HL-60 (cell line): ENCODE measurements at places on chromosomes 7 and 10.
A peak's percentile ranks its signal among the peaks of the same experiment; 100 is the strongest.

GRCh38 chr7:39950473-39951225 is 593 bp downstream of the CDK13 start:
- peak; percentile 28 for DNase-seq

DNA sequence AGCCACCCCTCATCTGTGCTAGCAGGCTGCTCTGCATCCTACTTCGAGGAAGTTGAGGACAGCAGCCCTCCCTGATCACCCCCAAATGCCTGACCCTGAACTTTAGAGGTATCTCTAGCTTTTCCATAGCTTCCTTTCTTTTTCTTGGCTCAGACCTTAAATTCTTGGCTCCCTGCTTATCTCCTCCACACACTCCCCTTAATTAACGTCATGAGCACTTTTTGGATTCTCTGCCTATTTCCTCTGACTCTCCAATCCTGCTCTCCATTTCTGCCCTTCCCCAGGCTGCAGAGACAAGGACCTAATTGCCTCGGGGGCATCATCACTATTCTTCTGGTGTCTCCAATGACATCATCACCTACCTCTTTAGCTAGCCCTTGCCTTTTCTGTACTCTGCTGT is 40.8 kb upstream of the SEC61G start:
- DNase-seq = no peak

DNA sequence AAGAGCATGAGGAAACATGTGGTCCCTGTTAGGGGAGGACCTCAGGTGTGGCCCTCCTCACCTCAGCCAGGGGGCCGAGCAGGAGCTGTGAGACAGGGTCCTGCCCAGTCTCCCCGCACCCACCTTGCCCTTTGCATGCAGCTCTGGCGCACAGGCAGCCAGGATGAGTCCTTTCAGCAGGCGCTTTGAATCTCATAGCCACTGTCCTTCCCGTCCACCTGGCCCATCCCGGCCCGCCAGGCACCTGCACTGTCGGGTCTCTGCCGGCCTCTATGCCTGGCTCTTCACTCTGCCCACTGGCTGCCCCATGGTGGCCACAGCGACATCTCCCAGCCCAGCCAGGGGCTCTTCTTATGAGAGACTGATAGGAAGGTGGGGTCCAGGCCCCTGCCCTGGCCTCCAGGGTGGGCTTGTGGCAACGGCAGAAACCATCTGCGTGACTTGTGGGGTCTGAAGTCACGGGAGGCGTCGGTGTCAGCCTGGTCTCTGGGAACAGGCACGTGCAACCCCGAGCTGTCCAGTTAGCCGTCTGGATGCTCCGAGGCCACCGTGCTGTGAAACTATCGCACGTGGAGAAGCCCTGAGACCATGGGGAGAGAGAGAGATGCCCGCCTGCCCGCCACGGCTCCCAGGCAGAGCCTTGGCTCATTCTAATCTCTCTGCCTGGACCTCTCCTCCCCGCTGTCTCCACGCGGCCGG is 37.4 kb downstream of the FOXL3 start:
- DNase-seq = no peak

GRCh38 chr7:115015619-115016018 is 93.7 kb downstream of the MDFIC start:
- no peak for DNase-seq

DNA sequence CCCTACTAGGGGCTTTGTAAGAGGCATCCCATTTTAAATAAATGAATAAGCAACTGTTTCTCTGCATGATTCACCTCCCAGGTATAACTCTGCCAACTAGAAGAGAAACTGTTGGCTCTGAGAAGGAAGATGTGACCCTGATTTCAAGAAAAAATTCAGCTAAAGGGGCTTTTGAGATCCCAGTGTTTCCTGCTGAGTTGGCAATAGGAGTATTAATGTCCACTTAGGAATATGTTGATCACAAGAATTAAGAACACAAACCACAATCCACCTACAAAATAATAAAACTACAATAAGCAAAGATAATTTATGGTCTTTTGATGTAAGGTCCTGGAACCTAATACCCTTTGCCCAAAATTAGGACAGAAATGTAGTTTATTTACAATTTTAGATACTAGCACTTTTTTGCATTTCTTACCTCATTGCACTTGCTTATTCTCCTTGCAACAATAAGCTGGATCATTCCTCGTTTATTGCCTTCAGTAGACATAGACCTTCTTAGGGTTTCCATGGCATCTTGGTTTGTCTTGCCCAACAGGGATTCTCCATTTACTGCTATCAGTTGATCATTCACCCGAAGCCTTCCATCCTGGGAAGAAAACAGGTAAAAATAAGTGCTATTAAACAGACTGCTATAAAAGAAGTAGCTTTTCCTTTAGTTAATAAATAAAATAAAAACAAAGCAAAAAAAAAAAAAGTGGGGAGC is 456.2 kb downstream of the PARD3 start:
- DNase-seq = no peak

DNA sequence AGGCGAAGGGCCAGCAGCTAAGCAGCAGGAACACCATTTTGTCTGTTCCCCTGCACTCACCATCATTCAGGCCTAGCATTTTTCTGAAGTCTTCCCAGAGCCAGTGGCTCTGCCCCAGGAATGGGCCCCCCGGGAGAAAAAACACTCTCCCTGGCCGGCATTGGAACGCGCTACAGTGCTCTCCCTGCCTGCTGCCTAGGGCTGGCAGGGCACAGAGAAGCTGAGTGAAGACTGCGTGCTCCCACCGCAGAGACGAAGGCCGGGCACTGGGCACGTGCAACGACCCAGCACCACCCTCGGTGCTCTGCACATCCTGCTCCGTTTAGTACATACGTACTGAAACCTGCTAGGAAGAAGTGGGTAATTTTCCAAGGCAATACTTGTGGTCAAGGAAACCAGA is 34.4 kb downstream of the HSPA12A start:
- no peak for DNase-seq

- peak; percentile 63 for DNase-seq
Measured at GRCh38 chr7:99928994-99929729, at the start of gene GJC3. TSS of gene GJC3 (minus strand) at chr7:99929620. CDS start at chr7:99929620, 0 bp downstream.

DNA sequence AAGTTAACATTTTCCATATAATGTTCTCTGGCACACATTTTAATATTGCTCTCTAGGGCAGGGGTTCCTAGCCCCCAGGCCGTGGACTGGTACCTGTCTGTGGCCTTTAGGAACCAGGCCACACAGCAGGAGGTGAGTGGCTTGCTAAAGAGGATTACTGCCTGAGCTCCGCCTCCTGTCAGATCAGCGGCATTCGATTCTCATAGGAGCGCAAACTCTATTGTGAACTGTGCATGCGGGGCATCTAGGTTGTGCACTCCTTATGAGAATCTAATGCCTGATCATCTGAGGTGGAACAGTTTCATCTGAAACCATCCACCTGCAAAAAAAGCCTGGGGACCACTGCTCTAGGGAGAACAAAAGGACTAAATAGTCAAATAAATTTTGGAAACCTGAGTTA is 65.7 kb downstream of the EXOC6 start:
- no peak for DNase-seq

DNA sequence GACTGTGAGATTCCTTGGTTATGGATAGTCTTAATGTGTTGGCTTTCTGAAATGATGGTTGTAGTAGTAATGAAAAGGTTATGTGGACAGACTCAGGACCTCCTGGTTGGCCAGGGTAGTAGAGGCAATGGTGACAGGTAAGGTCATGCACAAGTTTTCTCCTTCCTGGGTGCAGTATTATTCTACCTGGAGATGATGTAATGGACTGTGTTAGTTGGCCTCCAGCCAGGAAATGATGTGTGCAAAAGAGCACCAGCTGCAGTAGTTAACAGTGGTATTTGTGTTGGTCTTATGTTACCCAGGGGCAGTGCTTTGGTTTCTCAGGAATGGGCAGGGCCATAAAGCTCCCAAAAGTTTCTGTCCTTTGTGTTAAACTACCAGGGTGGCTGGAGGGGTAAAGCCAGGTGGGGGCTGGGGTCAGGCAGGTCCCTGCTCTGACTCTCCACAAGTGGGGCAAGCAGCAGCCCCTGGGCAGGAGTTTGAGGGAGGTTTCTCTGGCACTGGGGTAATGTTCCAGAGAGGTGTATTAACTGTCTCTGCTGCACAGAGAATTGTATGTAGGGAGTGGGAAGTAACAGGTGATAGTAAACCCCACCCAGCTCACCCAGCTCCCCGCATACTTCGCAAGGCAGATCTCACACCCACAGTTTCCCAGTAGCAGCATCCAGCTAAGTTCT is 36.3 kb downstream of the GPR22 start:
- no peak for DNase-seq

GRCh38 chr7:34807548-34808340 is 149.7 kb downstream of the NPSR1 start:
- DNase-seq = no peak

- no peak for DNase-seq
Measured at GRCh38 chr10:110772454-110773025, 99.2 kb upstream of the PDCD4 start.

GRCh38 chr7:82318786-82319185 is 124.8 kb downstream of the CACNA2D1 start:
- no peak for DNase-seq

GRCh38 chr7:107007007-107007891 is 37.3 kb upstream of the PRKAR2B start:
- no peak for DNase-seq

DNA sequence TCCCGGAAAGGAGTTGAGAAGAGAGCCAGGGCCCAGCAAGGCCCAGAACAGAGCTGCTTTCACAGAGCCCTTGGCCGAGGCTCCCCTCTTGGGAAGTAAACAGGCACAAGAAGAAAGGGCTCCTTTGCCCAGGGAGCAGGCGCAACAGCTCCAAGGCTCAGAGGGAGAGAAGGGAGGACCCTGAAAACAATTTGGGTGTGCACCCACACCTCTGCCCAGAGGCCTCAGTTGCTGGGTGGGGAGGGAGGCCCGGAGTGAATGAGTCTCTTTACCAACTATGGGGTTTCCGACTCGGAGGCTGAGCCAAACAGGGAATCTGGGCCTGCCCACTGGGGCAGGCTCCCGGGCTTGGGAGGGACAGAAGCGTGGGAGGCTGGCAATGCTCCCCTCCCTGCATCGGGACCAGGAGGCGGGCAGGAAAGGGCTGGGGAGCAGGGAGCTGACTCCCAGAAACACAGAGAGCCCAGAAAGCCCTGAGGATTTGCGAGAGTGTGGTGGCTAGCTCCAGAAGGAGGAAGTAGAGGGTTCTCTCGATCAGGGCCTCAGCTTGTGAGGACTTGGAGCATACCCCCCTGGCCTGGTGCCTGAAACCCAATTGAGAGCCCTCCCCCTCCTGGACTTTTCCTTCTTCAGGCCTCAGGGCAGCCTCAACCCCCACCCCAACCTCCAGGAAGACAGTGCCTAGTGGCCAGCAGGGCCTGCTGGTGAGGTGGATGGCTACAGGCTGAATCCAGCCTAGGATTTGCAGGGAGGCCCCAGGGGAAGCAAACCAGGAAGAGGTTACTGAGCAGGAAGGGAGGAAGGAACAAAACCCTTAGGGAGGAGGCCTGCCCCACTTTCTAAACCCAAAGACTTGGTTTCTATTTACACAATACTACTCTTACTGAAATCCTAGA is 6.2 kb downstream of the C10orf105 start:
- DNase-seq = peak; percentile 91

DNA sequence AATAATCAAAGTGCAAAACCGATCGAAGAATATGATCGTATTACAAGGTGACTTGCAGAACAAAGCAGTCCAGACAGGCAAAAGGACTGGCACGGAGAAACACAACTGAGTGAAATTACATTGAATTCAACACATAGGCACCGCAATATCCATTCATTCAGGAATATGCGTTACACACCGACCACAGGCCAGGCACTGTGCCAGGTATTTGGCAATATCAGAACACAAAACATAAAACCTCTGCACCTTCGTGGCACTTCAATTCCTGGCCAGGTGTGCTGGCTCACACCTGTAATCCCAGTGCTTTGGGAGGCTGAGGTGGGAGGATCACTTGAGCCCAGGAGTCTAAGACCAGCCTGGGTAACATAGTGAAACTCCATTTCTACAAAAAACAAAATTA is 187.9 kb downstream of the DIP2C start:
- DNase-seq = no peak

DNA sequence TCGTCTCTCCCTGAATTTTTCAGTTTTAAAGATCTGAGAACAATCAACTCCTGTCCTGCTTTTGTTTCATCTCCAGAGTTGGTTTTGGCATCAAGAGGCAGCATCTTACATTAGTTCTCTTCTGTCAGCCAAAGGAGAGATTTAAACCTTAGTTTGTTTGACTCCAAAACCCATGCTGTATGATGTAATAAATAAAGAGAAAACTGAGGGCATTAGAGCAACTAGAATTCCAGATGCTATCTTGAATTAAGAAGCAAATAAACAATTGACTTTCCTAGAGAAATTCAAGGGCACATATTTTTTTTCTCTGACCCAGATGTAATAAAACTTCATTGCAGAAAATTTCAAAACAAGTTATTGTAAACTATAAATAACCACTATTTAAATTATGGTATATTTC is 54.4 kb downstream of the INHBA start:
- DNase-seq = no peak

- no peak for DNase-seq
Measured at GRCh38 chr7:93622036-93623033, 47.8 kb upstream of the CALCR start.

DNA sequence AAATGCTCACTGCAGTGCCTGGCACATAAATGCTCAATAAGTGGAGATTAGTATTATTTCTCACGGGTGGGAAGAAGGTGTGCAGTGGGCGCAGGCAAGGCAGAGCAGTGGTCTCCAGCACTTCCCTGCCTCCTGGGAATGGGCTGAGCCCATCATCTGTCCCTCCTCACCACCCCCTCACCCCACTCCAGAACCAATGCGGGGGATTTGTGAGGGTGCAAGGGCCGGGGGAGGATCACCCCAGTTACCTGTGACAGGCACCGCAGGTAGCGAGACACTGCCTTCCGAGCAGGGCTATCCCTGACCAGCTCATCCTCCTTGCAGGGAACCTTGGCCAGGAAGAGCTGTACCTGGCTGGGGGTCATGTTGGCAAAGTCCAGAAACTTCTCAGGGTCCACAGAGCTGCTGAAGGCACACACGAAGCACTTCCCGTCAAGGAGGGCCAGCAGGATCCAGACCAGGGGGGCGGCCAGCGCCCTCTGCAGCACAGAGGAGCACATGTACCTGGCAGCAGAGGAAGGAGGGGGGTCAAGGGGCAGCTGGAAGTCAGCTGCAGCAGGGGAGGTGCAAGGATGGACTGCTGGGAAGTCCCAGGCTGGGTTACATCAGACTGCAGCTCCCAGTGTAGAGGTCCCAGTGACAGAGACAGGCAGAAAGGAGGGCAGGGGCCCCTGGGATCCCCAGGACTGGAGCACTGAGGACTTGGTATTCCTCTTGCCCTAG is 2.8 kb downstream of the CALHM3 start:
- DNase-seq = peak; percentile 16

DNA sequence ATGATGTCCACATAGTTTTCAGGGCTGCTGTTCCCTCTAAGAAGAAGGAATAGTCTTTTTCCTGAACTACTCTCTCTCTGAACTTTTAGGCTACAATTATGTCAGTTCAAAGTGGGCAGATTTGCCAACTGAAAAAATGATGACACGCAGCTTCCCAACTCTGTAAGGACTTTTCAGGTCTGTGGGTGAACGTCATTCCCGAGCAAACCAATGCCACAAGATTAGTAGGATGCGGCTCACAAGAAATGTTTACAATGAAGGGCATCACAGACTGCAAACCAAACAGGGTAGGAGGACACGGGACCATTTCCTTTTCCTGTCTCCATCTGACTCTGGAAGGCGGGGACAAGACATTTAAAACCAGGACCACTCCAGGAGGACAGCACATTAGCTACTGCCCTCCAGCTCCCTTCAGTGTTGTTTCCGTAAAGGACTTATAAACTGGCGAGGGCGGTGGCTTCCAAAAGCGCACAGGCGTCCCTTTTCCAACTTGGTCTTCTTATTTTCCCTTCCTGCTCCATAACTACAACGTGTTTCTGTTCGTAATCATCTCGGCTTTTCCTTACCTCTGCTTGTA is 539 bp upstream of the MKLN1 start:
- DNase-seq = peak; percentile 11

- peak; percentile 23 for DNase-seq
Measured at GRCh38 chr7:28389504-28390395, 22.6 kb upstream of the CREB5 start.

GRCh38 chr7:124908259-124908658 is 21.4 kb downstream of the POT1 start:
- no peak for DNase-seq
